ENCODE measurements at places on chromosomes 13 and 19. TPM values are rescaled to one million over a fixed set of nuclear protein-coding genes. Genes with fewer than 3 reads are reported as not detected.

The CASP14 gene
- total RNA-seq: not detected

The LYPD3 gene
- total RNA-seq: 0.67 TPM

The SIAH3 gene
- 3.9 TPM for total RNA-seq

The FCGBP gene
- total RNA-seq: 0.57 TPM

The GJB2 gene
- total RNA-seq: 5.9 TPM

The SIGLEC12 gene
- not detected for total RNA-seq

The OR7C1 gene
- not detected for total RNA-seq

The KIR2DL3 gene
- total RNA-seq: not detected

The CEACAM8 gene
- total RNA-seq: not detected

The URI1 gene
- 36.3 TPM for total RNA-seq

The KLK15 gene
- total RNA-seq: not detected

The RYR1 gene
- 12.8 TPM for total RNA-seq

The C19orf73 gene
- 12.5 TPM for total RNA-seq

Data from cardiac muscle cell (in vitro differentiated cells and primary cell).